NCI-H446 treated with DMSO at 0.1 percent for 48 hours (cell line): ENCODE measurements at places on chromosomes 12 and 14.

DNA sequence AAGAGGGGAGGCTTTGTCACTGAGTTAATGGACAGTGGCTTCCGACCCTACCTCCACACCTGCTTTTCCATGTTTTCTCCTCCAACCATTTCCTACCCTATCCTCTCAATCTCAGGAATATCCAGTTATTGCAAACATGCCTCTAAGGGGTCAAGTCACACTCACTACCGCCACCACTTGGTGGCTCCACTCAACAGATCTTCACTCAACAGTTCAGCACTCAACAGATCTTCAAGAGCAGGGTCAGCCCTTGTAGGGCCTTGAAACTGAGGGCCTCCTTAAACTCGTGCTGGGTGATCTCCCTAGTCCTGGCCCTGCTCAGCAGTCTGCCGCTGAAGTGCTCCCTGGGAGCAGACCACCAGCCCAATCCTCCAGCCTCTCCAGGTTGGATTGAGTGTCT, 14.2 kb downstream of the ZNF641 start:
- DNase-seq, result no peak

- no peak for DNase-seq
These were observed 6.6 kb upstream of the SLC8B1 start for GRCh38 chr12:113341535-113341934.

- DNase-seq, result no peak
These were observed 16.2 kb downstream of the ACIN1 start for GRCh38 chr14:23078692-23079116.

DNA sequence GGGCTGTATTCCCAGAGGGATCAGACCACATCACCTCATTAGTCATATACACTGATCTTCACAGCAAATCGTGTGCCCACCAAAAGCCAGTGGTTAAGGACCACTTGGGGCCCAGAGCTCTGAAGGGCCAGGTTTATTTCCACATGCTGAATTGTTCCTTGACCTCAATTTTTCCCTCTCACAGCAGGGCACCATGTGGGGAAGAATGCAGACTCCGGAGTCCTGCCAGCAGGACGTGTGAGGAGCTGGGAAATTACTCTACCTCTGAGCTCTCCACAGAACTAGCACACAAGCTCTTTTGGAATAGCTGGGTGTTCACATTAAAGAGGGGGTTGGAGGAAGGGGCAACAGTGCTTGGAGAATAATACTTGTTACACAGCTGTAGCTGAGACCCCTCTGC, 57.6 kb upstream of the SEL1L start:
- no peak for DNase-seq

- no peak for DNase-seq
These were observed 636 bp downstream of the GOLGA3 start for GRCh38 chr12:132827763-132828703.

DNA sequence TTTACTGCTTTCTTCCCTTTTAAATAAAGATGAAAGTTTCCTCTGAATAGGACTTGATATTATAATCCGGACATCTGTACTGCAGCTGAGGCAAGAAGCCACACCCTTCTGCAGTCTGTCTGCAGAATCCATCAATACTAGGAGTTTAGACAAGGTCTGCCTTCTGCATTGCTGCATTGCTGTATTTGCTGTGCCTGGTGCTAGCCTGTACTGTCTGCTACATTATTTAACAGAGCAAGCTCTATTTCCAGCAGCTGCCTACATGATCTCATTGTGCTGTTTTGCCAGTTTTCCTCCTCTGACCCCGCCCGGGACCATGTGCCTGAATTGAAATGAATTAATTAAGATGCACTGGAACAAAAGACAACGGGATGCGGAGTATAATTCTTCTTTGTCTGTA, 1.7 kb downstream of the TUBA1A start:
- peak; percentile 69 for DNase-seq

DNA sequence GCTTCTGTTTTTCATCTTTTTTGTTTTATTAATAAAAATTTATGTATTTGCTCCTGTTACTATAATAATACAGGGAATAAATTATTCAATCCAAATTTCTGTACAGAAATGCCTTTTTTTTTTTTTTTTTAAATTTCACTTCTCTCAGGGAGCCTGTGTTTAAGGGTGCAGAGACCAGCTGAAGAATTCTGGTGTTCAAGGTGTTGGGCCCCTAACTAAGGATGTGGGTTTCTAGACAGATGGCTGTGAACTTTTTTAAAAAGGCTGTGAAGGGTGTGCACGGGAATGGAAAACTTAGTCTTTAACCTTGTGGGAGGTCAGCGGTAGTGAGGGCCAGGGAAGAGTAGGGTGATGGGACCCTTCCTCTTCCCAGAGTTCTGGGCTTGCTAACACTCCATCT, 1.3 kb upstream of the DTX3 start:
- no peak for DNase-seq

DNA sequence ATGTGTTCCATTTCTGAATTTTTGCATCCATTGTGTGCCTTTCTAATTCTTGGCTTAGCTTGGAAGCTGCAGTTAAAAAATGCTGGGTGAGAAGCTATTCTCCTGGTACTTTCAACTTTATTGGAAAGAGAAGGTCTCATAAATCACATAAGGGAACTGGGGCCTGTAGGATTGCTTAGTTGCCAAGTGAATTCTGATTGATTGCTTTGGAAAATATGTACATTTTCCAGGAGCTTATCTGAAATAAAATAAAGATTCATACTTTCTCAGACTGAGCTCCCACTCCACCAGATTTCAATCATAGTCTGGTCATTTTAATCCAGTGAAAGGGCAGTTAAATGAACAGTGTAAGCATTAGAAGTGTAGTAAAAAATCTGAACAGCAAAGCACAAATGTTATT, 50.0 kb upstream of the PRICKLE1 start:
- DNase-seq, result no peak

DNA sequence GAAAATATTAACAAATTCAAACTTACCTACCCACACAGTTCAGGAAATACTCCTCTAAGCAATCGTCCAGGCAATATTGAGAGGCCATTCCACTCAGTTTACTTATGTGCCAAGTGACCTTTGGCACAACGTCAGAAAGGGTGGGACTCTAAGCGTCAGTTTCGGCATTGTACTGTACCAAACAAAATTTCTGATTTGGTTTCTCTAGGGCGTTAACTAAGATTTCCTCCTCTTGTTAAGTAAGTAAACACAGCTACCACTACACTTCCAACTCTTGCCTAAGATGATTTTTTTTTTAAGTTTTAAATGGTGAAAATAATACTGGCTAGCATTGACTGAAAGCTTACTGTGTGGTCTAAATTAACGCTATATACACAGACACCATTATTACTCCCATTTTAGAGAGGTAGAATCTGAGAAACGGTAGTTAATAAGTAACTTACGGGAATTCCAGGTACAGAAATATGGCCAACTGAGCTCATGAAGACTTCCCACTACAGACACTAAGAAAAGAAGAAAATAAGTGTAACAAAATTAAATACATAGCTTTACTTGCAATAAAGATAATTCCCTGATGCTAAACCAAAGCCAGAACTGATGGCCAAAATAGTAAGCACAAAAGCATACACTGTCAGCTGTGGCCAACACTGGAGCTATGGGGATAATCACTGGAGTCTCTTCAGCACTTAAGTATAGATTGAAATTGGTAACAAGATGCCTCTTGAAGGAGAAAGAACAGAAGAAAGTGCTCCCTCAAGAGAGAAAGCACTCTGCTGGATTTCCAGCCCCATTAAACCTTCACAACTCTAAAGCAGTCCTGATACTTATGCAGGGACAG, 76.1 kb downstream of the EPS8 start:
- DNase-seq, result no peak

- DNase-seq, result peak; percentile 25
These were observed 30.2 kb upstream of the CIPC start for GRCh38 chr14:77067632-77068516.
